NCI-H1417 treated with DMSO at 0.1 percent for 48 hours (cell line): ENCODE measurements at places on chromosomes 1 and 21.

DNA sequence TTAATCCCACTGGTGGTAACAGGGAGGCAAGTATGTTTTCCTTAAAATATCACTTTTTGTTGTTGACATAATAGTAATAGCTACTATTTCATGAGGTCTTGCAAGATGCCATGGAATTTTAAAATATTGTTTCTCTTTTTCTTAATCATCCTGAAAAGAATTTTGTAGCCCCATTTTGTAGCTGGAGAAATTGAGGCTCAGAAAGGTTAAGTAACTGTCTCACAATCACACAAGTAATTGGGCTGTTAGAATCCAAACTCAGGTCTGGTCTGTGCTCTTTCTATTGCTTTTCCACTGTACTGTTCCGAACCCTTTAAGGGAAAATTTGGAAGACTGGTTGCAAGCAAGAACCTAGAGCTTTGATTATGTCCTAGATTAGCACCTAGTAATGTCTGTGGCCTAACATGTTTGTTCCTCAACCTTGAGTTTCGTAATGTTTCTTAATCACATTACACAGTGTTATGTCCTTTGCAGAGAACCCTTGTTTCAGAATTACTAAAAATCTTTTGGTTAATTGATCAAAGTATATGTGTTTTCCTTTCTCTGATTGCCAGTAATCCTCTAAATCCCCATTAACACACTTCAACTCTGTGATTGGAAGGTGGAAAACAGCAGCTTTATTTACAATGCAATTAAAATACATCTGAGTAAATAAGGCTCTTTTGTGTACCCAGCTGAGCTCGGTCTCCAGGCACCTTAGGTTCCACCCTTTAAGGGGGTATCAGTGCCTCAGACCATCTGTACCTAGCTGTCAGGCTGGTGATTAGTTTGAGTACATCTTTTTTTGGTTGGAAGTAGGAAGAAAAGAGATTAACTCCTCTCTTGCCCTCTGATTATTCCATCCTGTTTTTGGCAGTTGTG is 10.4 kb downstream of the LRRC42 start:
- DNase-seq: peak; percentile 93

DNA sequence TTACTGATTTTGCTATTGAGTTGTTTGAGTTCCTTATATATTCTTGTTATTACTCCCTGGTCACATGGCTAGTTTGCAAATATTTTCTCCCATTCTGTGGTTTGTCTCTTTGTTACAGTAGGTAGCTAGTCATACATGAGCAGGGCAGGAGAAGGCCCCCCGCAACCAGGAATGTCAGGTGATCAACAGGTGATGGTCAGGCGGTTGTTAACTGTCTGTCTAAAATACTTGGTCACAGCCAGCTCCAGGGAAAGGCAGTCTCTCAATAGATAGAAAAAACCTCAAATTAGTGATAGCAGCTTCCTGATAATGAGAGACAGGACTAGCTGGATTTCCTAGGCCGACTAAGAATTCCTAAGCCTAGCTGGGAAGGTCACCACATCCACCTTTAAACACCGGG is 217.9 kb downstream of the RHOU start:
- DNase-seq: no peak

DNA sequence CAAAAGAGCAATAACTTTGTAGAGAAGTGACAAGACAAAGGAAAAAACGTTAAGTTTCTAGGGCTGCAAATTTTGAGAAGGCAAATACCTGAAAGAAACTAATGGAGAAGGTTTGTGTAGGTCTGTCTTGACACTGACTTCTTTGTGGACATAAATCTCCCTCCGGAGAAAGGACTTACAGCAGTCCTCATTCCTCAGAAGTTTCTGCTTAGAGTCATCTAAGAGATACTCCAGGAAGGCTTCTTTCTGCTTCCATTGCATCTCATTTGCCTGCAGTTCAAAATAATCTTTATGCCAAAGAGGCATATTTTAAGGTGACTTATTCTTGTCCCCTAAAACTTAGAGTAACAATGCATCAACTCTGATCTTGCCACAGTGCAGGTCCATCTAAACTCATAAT is 4.4 kb upstream of the C4BPB start:
- DNase-seq: no peak

GRCh38 chr1:243246916-243247315 is 8.2 kb downstream of the CEP170 start:
- no peak for DNase-seq

DNA sequence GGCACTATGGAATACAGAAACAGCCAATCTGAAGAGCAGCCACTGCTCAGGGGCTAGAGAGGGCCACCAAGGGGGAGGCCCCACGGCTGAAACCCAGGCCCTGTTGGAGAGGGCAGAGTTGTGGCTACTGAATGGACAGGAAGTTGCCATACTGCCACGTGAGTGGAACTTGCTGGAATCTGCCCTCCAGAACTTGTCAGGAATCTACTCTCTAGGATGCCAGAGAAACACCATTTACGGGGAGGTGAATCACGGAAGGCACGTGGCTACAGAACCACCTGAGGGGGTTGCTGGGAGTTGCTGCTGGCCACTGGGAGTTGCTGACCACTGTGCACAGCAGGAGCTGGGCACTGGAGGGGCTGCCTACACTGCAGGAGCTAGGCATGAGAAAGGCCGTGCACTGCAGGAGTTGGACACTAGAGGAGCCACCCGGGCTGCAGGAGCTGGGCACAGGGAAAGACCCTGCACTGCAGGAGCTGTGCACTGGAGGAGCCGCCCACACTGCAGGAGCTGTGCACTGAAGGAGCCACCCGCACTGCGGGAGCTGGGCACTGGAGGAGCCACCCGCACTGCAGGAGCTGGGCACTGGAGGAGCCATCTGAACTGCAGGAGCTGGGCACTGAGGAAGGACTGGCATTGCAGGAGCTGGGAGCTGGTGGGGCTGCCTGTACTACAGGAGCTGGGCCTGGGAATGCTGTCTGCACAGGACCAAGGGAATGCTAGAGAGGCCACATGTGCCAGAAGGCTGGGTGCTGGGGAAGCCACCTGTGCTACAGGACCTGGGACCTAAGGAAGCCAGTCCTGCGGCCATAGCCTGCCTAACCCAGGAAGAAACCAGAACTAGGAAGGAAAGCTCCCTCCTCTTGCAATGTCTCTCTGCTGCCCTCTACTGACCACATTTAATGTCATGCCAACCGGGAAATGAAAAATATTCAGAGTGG is 343.4 kb downstream of the MATN1 start:
- DNase-seq: peak; percentile 46

DNA sequence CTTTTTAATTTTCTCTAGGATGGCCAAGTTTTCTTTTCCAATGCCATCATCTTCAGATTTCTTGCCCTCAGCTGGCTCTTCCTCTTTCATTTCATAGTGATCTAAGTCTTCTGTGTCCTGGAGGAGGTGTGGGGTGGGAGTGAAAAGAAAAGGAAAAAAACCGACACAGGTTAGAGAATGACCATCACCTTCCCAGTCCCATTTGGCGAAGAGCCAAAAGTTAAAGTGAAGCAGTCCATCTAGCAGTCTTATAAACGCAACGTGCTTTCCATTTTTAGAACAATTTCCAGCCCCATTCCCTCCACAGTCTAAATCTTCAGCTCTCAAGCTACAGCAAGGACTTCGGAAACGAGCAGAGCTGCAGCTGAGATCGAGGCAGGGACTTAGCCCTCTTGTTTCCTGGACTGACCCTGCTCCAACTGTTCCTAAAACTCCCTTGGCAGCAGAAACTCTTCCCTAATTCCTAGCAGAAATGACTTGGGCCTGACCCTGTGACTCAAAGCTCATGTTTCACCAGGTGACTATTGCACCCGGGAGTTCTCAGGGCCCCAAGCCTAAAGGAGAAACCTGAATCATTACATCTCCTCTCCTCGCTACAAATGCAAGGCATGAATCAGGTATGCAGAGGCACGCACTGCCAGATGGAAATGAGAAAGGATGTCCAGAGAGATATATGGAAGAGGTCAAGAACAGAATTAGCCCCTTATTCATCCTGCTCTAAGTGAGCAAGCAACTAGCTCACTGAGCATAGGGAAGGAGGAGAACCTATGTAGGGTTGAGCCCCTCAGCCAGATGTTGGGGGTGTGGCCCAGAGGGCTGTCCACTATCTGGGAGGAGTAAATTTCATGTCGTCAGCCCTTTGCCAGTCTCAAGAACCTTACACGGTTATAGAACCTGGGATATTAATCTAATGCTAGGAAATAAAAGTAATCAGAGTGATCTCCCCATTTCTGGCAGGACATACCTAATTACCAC is 5.1 kb downstream of the UBE2Q1 start:
- DNase-seq: no peak

GRCh38 chr1:211547710-211548109 is 31.3 kb downstream of the SLC30A1 start:
- no peak for DNase-seq

GRCh38 chr1:25795211-25795610 is 4.8 kb upstream of the SELENON start:
- DNase-seq: no peak

GRCh38 chr1:47332779-47333577 is 612 bp upstream of the CMPK1 start:
- no peak for DNase-seq

DNA sequence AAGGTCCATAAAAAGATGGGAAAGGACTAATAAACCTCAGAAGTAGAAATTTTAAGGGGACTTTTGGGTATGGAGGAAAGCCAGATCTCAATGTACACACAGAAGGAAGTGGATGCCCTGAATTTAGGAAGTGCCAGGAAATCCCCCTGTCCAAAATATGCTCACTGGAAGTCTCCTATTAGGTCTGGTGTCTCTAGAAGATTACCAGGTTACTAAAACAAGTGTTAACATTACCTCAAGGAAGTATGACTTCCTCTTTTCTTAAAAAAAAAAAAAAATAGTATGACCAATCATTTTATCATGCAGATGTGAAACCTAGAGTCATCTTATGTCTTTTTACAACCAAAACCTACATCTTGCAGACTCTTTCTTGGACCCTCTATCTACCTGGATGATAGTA is 30.7 kb downstream of the CD58 start:
- no peak for DNase-seq
